ENCODE measurements at places on chromosomes 2 and 18. TPM values are rescaled to one million over a fixed set of nuclear protein-coding genes. Genes with fewer than 3 reads are reported as not detected.

TRIB2 gene
- total RNA-seq: 3.7 TPM

ALPG gene
- total RNA-seq: 1.7 TPM

ADAM23 gene
- total RNA-seq: 0.52 TPM

RAB6C gene
- total RNA-seq: 0.08 TPM

DNA sequence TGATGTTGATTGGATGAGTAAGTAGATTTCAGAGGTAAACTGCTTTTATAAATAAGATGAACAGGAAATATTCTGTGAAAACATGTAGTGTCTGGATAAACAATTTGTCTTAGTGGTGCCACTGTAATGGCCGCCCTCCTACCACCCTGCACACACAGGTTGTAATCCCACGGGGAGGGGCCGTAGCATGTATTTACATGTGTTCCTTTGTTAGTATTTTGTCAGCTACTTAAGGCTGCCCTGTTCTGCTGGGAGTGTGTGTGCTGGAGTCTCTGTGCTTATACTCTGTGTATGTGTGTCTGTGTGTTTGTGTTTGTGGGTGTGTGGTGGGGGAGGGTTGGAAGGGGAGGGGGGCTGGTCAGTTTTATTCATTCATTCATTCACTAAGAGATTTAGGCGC lies 5.1 kb downstream of the TSHZ1 start:
- no peaks in the 10 kb centered on the region for H3K27me3 ChIP-seq
- H3K4me3 ChIP-seq: no peak overlapping the region
- H3K4me1 ChIP-seq: peaks cover 35% of the 10 kb centered on the region
- DNase-seq: no peak
- H3K27ac ChIP-seq: peak overlapping the region; percentile 84

- no peaks in the 10 kb centered on the region for H3K36me3 ChIP-seq
- no peaks in the 10 kb centered on the region for H3K4me1 ChIP-seq
- no peak overlapping the region for H3K27ac ChIP-seq
- H3K4me3 ChIP-seq: no peak overlapping the region
- no peaks in the 10 kb centered on the region for H3K27me3 ChIP-seq
Observed at GRCh38 chr18:11487390-11487789, 122.0 kb upstream of the SLC35G4 start.

DNA sequence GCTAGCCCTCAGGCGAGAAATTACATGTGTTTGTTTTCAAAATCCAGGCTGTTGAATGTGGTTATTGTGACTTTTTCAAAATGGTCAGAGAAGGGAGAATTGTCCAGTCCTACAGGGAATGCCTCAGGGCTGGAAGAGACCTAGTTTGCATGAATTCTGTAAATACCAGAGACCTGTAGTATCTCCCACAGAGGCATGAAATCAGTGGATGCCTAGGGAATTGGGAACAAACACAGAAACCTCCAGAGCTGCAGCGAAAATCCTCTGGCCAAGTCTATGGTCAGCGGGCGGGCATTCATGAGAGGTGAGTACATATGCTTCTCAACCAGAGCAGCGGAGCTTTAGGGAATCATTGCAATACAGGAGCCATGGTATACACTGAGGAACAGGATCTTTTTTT lies 1596.5 kb upstream of the NXPH2 start:
- no peaks in the 10 kb centered on the region for H3K4me1 ChIP-seq
- no peak for DNase-seq
- H3K36me3 ChIP-seq: no peaks in the 10 kb centered on the region
- H3K27ac ChIP-seq: no peak overlapping the region
- H3K27me3 ChIP-seq: no peaks in the 10 kb centered on the region

DNA sequence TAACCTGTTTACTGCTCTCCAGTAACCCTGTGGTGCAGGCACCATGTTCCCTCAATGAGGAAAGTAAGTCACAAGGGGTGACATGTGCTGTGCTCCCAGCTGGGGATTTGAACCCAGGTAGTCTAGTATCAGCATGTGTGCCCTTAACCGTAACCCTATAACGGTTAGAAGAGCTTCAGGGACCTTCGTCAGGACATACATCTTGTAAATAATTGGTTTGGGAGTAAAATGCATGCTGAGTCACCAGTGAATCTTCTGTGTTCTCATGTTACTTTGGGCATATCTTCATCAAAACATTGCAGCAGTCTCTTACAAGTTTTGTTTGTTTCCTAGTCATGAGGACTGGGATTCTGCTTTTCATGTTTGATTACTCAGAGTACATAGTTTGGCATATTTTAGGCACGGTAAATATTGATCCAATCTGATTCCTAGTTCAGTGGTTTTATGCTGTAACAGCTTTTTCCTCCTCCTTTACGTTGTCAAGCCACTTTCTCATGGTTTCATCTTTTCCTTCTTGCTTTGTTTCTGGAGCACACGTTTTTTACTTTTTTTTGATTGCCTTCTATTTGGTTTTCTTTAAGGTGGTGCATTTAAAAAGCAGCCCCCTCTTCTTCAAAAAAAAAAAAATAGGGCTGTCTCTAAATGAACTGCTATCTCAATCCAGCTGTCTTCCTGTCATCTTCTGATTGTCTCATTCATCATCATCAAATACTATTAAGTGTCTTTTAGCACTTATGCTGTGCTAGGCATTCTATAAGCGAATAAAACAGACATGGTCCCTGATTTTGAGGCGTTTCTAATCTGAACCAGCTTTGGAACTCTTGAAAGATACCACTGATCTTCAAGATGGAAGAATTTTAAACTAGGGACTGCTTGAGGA lies 50.4 kb downstream of the CLIP4 start:
- H3K27ac ChIP-seq: no peak overlapping the region
- H3K36me3 ChIP-seq: no peaks in the 10 kb centered on the region
- H3K4me3 ChIP-seq: no peak overlapping the region
- H3K4me1 ChIP-seq: no peaks in the 10 kb centered on the region
- no peak for DNase-seq
- no peaks in the 10 kb centered on the region for H3K27me3 ChIP-seq

DNA sequence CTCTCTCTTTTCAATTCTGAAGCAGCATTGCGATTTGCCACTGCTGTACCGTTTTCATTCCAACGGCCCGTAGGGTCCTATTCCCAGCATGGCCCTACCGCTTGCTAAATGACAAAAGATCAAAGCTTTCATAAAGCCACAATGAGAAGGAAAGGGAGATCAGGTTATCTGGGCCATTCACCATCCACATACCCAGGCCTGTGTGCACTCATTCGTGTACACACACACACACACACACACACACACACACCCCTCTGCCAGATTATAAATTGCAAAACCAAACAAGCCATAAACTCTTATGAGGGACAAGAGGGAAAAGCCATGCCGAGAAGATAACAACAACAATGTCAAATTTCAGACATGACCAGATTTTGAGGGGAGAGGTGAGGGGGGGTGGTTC lies 282.3 kb downstream of the BCL11A start:
- H3K4me3 ChIP-seq: no peak overlapping the region
- H3K27ac ChIP-seq: no peak overlapping the region
- H3K36me3 ChIP-seq: no peaks in the 10 kb centered on the region
- no peaks in the 10 kb centered on the region for H3K4me1 ChIP-seq
- no peaks in the 10 kb centered on the region for H3K27me3 ChIP-seq

DNA sequence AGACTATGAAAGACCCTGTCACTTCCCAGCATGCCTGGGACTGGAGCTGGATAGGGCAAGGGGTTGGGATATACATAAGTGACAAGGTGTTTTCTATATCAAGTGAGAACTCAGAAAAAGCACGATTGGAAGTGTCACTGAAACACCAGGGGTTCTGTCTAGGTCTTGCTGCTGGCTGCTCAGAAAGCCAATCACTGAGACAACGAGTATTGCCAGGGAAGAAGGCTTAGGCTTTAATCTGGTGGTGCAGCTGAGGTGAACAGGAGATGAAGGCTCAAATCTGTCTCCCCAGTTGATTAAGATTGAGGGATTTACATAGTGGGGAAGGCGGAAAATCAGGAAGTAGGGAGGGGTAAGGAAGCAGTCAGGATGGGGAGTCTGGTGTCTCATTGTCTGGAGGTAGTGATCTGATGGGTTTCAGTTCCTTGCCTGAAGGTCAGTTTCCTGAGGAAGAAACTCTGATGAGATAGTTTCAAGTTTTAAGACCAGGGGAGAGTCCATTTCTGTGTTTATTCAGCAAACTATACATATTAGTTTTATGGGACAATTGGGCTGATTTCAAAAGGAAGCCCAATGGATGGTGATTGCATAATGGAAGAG lies 3.5 kb upstream of the C2orf74 start:
- no peak overlapping the region for H3K4me3 ChIP-seq
- no peaks in the 10 kb centered on the region for H3K4me1 ChIP-seq

GRCh38 chr2:226366920-226367319 lies 432.7 kb downstream of the IRS1 start:
- no peaks in the 10 kb centered on the region for H3K4me1 ChIP-seq
- H3K36me3 ChIP-seq: no peaks in the 10 kb centered on the region
- no peak for DNase-seq
- H3K27me3 ChIP-seq: no peaks in the 10 kb centered on the region
- no peak overlapping the region for H3K27ac ChIP-seq
- no peak overlapping the region for H3K4me3 ChIP-seq

DNA sequence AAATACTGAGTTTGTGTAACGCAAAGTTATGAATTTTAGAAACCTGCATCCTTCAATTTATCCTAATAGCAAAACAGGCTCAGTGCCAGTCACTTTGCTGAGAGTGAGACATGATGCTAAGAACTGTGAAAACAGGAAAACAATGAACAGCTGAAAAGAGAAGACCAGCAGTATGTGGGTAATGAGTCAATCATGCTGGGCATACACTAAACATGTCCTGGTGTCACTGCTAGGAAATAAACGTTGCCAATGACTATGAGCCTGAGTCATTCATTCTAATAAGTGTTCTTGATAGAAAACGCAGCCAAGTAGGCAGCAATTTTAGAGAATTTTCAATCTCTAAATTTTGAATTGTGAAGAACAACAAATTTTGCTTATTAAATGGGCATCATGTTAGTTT lies 237.3 kb downstream of the GALR1 start:
- H3K4me3 ChIP-seq: no peak overlapping the region
- no peaks in the 10 kb centered on the region for H3K27me3 ChIP-seq
- no peaks in the 10 kb centered on the region for H3K36me3 ChIP-seq
- H3K27ac ChIP-seq: no peak overlapping the region

GRCh38 chr2:19125901-19126680 lies 232.3 kb downstream of the OSR1 start:
- DNase-seq: no peak
- no peaks in the 10 kb centered on the region for H3K4me1 ChIP-seq
- no peak overlapping the region for H3K4me3 ChIP-seq
- H3K36me3 ChIP-seq: no peaks in the 10 kb centered on the region
- H3K27me3 ChIP-seq: no peaks in the 10 kb centered on the region

DNA sequence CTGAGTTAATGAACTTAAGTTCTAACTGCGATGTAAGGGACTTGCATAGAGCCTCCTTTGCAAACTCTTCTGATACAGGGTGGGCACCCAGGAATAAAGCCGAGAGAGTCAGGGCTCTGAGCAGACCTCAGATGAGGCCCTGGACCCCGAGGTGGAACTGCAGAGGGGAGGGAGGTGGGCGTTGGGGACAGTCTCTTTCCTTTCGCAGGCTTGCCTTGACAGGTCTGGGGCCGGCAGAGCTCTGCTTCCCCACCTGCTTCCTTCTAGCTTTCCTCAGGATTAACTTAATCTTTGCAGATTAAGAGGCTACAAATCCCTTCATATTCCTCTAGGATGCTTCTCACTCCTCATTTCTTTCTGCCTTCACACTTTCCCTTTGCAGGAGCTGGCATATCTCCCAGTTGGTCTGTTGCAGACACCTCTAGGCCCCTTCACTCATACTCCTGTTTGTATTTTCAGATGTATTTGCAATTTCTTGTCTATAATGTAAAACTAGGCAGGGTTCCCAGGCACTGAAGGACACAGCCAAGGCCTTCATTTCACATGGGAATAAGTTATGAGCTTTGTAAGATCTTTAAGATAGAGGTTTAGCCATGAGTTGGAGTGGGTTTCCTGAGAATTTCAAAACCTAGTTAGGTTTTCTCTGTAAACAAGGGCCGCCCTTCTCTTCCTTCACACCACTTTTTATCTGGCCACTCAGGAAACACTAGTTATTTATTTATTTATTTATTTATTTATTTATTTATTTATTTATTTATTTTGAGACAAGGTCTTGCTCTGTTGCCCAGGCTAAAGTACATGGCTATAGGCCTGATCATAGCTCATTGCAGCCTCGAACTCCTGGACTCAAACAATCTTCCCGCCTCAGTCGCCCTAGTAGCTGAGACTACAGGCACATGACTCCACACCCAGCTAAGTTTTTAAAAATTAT lies 70.9 kb downstream of the MTCL1 start:
- no peak overlapping the region for H3K27ac ChIP-seq
- H3K36me3 ChIP-seq: no peaks in the 10 kb centered on the region

GRCh38 chr2:215260097-215260677 lies 51.7 kb upstream of the ATIC start:
- H3K36me3 ChIP-seq: no peaks in the 10 kb centered on the region
- no peak for DNase-seq
- no peaks in the 10 kb centered on the region for H3K4me1 ChIP-seq
- H3K4me3 ChIP-seq: no peak overlapping the region
- no peaks in the 10 kb centered on the region for H3K27me3 ChIP-seq

GRCh38 chr2:8229546-8229986 lies 452.3 kb upstream of the ID2 start:
- no peaks in the 10 kb centered on the region for H3K4me1 ChIP-seq
- no peaks in the 10 kb centered on the region for H3K27me3 ChIP-seq
- H3K27ac ChIP-seq: no peak overlapping the region
- DNase-seq: no peak

DNA sequence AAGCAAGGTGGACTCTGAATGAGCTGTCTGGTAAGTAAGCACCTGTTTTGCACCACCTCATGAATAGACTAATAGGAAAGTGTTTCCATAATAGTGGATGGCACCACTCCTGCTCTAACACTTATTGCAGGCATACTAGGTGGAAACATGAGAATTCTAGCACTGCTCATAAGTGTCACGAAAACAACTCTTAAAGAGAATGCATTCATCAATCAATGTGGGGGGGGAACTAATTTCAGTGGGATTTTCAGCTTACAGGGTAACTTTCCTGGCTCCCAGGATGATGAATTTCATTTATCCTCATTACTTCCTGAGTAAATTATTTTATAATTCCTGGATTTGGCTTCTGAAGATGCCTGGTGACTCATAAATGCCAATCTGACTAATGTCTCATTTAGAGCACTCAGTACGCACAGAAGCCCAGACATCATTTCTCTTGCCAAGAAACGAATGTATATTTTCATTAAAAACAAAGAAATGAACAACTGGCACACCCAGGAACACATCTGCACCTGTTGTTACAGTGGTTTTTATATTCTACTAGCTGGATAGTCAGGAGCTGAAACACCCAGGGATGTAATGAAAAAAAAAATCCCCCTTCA lies 129.6 kb downstream of the PID1 start:
- DNase-seq: no peak
- H3K4me3 ChIP-seq: no peak overlapping the region
- no peaks in the 10 kb centered on the region for H3K36me3 ChIP-seq
- no peaks in the 10 kb centered on the region for H3K4me1 ChIP-seq

DNA sequence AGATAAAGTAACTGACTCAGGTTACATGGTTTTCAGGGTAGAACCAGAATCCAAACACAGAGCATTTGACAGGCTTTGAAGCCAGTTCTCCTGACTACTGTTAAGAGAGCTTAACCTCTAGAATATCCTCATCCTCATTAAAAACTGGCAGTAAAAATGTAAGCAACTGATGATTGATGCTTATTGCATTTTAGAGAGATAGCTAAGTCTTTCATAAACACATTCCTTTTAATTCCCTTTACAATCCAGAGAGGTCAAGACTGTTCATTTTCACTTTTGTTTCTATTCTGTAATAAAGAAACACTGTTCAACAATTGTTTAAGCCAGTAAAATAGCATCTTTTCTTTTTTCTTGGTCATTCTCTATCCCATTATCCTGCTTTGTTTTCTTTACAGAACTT lies 53.9 kb upstream of the RAB27B start:
- H3K27ac ChIP-seq: no peak overlapping the region
- no peaks in the 10 kb centered on the region for H3K36me3 ChIP-seq
- no peaks in the 10 kb centered on the region for H3K4me1 ChIP-seq
- H3K27me3 ChIP-seq: no peaks in the 10 kb centered on the region
- no peak for DNase-seq

All from colonic mucosa (tissue), 4 donors.